AG08396 (cell line): ENCODE measurements at places on chromosomes 2 and 18.

DNA sequence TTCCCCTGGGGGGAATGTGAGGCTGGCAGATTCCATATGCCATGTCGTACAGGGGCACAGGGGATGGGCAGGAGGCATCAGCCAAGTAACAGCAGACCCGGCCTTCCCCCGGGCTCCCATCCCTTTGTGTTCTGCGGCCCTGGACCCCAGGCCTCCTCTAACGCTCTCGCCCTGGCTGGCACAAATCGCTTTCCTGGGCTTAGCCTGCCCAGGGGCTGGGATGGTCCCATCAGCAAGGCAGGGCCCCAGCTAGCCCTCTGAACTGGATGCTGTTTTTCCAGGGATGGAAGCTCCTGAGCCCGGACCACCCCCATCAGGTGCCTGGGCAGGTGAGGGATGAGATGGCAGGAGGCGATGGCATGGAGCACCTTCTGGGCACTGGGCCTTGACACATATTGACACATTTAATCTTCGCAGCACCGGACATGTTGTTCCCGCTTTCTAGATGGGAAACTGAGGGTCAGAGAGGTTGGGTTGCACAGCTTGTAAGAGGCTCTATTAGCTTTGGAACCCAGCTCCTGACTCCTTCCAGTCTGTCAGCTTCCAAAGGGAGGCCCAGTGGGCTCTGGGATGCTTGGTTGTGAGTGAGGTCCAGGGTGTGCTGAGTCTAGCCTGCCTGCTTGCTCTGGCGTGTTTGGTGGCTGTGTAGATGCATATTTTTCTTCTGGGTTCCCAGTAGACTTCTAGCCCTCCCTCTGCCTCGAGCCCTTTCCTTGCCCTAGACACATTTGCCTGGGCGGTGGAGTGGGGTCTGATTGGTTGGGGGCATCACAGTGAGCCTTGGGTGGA is 40.3 kb downstream of the GLI2 start:
- no peak for DNase-seq

- DNase-seq = no peak
Measured at GRCh38 chr2:37586663-37587317, 84.7 kb downstream of the CDC42EP3 start.

DNA sequence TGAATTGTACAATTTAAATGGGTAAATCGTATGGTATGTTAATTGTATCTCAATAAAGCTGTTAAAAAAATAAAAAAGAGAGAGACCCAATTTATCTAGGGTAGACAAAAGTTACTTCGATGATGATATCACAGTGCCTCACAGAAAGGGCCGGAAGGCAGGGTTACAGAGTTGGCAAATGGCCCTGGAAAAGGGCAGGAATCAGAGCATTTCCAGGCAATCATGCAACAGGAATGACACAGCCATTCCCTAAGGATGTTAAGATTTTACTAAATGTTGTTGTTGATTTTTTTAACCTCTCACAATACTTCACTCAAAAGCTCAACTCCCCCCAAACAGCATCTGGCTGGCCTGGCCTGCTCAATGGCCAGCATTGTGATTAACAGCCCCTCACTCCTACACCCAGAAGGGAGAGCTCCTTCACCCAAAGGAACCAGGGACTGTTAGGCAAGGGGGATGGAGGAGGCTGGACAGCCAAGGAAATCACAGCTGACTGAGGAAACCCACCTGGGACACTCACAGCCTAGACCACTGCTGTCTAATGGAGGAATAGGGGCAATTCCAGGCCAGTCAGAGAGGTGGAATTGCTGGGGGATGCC is 7.7 kb upstream of the SP100 start:
- DNase-seq = peak; percentile 78

GRCh38 chr2:241900251-241901017 is 30.9 kb downstream of the RTP5 start:
- no peak for DNase-seq

GRCh38 chr2:33216508-33217182 is 259.8 kb upstream of the RASGRP3 start:
- DNase-seq = peak; percentile 30
